ENCODE measurements at places on chromosomes 3 and 15. TPM values are rescaled to one million over a fixed set of nuclear protein-coding genes. Genes with fewer than 3 reads are reported as not detected.

DNA sequence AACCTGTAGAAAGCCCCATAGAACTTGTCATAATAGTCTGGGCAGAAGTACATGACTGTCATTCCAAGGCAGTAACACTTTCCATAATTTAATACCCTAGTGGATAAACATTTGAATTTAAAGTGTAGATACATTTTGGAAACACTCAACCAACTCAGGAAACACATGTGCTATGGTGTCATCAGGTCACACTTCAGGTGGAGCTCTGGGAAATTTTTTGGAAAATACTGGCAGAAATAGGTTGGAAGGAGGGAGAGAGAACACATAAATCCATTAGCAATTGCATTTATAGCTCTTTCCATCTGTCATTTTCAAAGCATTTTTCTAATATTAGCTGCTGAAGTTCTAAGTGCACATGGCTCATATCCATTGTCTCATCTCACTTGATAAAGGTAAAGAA is 135.7 kb downstream of the MEIS2 start:
- DNase-seq, result no peak

DNA sequence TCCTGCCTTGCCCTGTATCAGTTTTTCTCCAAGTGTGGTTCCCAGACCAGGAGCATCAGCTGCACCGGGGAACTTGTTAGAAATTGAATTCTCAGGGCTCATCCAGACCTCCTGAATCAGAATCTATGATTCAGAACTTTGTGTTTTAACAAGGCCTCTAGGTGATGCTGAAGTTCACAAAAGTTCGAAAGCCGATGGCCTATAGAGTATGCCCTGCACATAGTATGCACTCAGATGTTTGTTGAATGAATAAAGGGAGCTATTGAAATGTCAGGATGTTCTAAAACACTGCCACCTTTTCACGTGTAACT is 664 bp upstream of the LARP6 start:
- DNase-seq, result no peak

DNA sequence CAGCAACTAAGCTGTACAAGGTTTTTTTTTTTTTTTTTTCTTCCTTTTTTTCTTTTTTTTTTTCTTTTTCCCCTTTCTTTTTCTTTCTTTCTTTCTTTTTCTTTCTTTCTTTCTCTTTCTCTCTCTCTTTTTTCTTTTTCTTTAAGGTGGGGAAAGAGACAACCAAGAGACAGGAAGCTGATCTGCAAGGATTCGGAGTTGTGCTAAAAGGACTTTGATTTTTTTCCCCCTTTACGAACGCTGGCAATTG is 148 bp downstream of the RBMS3 start:
- DNase-seq, result no peak

DNA sequence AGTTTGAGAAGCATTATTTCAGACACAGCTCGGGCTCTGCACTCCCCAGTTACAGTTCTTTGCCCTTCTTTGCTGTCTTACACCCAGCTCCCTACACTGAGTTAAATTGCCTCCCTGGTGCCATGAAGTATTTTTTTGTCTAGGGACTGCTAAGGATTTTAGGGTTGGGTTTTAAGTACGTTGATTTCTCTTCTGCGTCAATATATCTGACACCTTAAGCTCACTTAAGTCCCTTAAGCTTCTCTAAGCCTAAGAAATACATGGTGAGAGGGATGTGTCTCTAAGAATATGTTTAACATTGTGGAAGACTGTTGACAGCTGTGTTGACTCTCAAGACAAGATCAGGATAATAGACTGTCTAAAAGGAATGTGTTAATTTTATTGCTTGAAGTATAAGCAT is 400.5 kb downstream of the PTPRG start:
- DNase-seq, result no peak

DNA sequence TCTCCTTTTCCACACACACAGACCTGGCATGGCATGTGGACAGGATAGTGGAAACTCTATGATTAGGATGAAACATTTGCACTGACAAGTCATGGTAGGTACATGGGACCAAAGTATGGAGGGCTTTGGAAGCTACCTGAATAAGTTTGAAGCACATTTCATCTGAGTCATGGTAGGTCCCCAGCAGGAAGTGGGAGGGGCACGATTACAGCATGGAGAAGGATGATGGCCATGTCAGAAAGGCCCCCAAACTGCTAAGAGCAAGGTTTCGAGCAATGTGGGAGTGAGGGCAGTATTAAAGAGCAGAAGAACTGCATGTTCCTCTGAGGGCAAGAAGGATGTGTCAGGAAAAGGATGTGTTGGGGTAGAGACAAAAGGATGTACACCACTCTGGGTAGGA is 51.5 kb upstream of the CSTA start:
- DNase-seq, result no peak

DNA sequence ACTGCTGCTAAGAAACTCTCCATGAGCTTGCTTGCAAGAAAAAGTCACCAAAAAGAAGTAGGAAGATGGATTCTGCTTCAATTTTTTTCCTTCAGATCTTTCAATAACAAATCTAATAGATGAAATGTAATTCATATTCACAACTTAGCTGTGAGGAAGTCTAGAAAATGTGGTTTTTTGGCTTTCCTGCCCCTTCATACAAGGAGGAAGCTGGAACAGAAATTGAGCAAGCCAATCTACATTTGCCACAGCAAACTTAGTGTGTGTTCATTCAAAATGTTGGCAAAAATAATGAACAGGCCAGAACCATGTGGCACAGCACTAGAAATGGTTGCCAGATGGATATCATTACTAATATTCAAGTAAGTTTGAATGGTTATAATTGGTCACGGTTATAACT is 93.2 kb upstream of the NEDD4 start:
- no peak for DNase-seq

DNA sequence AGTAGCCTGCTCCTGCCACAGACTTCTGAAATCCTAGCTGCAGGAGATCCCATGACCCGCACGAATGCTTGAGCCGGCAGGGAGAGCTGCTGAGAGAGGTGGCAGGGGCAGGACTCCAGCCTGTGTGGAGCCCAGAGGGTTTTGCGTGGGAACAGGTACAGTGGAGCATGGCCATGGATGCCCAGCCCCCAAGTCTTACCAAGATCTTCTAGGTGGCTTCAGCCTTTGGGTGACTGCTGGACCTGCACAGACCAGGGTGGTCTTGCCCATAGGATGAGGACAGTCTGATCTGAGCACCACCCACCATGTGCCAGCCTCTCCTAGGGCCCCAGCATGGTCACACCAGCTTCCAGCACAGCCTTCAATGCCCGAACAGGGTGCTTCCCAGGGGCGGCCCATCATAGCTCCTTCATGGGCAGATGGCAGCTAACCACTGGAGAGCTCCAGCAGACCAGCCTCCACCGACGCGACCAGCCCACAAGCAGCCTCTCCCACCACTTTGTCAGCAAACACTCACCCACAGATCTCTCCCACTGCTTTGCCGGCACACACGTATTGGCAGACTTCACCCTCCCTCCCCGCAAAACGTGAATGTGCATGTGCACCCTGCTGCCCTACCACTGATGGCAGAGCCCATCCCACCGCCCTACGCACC is 56.0 kb downstream of the ADAMTS17 start:
- no peak for DNase-seq

DNA sequence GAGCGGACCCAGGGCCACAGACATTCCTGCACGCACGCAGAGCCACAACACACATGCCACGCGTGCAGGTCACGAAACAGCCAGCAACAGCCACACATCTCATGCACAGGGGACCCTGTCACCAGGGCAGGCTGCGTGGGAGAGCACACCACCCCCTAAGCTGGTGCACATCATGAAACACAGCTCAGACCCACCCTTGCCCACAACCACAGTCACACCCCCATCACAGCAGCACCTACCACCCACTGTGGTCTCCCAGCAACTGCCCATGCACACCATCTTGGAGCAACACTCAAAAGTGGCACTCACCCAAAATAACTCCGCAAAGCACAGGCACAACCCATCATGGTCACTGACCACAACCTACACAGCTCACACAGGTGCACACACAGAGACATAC is 75.7 kb downstream of the OCA2 start:
- DNase-seq, result no peak

DNA sequence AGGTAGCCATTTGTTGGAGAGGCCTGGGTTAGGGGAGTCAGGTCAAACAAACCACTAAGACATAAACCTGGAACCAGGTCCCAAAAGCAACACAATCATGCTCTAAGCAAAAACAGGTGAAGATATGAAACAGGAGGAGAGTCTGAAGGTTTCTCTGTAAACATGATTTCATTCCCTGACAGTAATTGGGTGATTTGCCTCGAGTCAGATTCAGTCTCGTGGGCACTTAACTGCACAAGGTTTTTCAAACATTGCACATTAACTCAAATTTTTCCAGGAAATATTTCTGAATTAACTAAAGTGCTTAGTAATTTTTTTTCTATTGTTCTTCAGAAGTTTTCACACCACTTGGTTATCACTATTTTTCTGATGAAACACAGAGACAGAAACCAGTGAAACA is 27.8 kb downstream of the RORA start:
- DNase-seq, result no peak

DNA sequence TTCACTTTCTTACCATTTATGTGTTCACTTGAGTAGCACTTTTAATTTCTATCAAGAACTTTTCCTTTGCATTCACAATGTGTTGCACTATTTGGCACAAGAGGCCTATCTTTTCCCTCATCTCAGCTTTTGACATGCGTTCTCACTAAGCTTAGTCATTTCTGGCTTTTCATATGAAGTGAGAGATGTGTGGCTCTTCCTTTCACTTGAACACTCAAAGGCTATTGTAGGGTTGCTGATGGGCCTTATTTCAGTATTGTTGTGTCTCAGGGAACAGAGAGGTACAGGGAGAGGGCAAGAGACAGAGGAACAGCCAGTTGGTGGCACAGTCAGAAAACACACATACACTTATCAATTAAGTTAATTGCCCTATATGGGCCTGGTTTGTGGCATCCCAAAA is 127.4 kb upstream of the MLF1 start:
- DNase-seq, result no peak

DNA sequence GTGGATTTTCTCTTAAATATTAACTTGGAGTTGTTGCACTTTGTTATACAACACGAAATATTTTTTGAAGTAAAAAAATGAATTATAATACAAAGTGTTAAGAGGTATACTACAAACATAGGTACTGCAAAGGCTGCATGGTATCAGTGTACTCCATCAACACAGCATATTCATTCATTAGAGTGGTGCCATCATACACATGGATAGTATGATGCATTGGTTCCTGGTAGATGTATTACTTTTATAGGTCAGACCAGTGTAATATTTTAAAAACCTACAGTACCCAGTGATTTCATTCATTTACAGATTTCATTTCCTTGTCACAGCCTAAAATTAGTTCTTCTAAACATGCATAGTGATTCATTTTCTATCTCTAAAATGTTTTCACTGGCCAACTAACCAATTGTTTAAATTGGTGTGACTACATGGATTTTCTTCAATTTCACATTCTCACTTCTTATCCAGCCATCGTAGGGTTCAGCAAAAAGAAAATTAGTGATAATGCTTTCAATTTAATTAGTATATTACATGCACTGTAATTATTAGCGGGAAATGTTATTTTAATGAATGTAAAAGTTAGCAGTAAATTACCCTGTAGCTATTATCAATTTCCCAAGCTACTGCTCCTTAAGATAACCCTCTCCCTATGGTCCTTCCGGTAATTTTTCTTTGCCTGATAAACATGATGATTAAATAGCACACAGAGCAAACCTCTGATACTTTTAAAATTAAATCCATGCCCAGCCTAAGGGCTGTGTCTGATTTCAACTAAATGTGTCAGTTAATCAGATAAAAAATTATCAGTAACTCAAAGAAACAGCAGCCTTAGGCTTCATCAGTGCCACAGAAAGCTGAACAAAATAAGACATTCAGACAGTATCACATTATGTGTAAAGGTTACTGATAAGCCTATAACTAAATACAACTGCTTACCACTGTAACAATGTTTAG is 68.4 kb downstream of the DPH6 start:
- no peak for DNase-seq

GRCh38 chr3:129231331-129232119 is 17.9 kb upstream of the COPG1 start:
- DNase-seq, result no peak

GRCh38 chr3:179236669-179237301 is 14.1 kb downstream of the KCNMB3 start:
- no peak for DNase-seq

GRCh38 chr3:104907507-104907906 is 459.2 kb upstream of the ALCAM start:
- DNase-seq, result no peak

- peak; percentile 43 for DNase-seq
Observed at GRCh38 chr3:51390246-51391074, 625 bp upstream of the RBM15B start.

- no peak for DNase-seq
Observed at GRCh38 chr3:66466606-66467270, 34.1 kb downstream of the LRIG1 start.

- no peak for DNase-seq
Observed at GRCh38 chr3:76402926-76403325, 617.6 kb upstream of the ZNF717 start.

DNA sequence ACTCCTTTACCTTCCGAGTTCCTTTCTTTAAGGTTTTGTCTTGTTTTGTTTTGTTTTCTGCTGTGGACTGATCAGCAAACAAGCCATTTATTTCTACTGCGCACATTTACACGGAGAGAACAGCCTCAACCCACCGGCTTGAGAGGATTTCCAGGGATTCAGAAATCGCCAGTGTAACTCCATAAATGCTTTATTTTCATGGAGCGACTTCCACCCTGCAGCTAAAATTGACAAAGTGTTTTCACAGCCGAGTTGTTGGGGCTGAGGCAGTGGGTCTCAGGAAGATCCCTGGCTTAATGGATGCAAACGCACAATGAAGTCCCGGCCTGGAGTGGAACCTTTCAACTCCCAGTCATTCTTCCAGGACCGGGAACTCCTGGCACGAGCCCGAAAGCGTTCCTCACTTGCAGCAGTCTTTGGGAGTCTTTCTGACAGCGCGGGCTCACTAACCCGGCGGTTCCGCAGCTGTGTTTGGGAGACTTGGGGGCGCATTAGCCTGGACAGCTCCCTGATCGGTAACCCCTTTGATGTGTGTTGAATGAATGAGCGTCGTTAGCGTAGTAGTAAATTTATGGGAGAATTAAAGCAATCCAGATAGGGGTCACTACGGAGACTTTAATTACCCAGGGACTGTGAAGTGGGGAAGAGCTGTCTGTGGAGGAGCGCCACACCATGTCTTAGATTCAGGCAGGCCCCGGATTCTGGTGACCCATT is 785 bp upstream of the MYRIP start:
- no peak for DNase-seq

GRCh38 chr3:79515072-79515471 is 252.7 kb downstream of the ROBO1 start:
- DNase-seq, result no peak

GABRA5 gene
- total RNA-seq, result not detected

RAMAC gene
- 12.5 TPM for total RNA-seq

IDH3A gene
- total RNA-seq, result 370 TPM

RTP1 gene
- not detected for total RNA-seq

NOX5 gene
- not detected for total RNA-seq

ZNF770 gene
- 31.6 TPM for total RNA-seq

MGLL gene
- 45.7 TPM for total RNA-seq

RFT1 gene
- total RNA-seq, result 8.6 TPM

PPP1R14D gene
- not detected for total RNA-seq

SEMA7A gene
- total RNA-seq, result 1.5 TPM

ZFYVE19 gene
- 11.0 TPM for total RNA-seq

WDR72 gene
- not detected for total RNA-seq
